ENCODE measurements at places on chromosomes 13 and 19. TPM values are rescaled to one million over a fixed set of nuclear protein-coding genes. Genes with fewer than 3 reads are reported as not detected.
A peak's percentile ranks its signal among the peaks of the same experiment; 100 is the strongest.

DNA sequence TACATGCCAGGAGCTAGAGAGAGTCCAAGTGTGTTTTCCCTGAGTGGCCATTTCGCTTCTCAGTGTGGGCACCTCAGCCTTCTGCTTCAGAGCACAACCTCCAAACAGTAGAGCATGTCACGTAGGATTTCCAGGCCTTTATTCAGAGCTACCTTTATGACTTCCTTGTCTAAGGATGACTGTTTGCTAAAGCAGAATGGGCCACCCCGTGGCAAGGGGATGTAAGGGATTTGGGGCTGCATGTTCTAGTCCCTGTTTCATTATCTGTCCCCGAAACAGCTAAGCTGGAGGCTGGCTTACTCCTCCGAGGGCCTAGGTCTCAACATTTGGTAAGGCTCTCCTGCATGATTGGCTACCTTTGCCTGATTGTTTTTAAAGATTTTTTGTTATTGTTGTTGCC is 6.0 kb downstream of the RNASEH2B start:
- peak overlapping the region; percentile 97 for H3K27ac ChIP-seq
- H3K27me3 ChIP-seq: no peaks in the 10 kb centered on the region
- H3K36me3 ChIP-seq: peaks cover 17% of the 10 kb centered on the region
- peaks cover 81% of the 10 kb centered on the region for H3K4me1 ChIP-seq
- H3K4me3 ChIP-seq: no peak overlapping the region

DNA sequence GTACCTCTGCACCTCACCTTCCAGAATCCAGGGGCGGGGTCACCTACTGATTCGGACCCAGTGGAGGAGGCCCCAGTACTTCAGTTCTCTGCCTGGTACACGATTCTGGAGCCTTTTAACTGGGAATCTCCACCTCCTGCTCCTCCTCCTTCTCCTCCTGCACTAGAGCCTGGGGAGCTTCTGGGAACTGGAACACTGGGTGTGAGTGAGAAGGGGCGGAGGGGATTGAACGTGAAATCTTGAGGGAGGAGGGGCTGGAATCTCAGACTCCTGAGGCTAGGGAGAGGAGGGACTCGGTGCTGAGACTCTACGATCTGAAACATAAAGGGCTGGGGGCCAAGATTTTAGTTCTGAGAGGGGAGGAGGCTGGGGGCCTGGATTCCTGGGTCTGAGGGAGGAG is at the start of gene KLK8:
Gene KLK8 (minus strand): TSS at position 90 of the 400 bp plus-strand sequence. CDS start 437 bp downstream, outside the sequence.
- DNase-seq: no peak
- H3K27me3 ChIP-seq: peaks cover 59% of the 10 kb centered on the region
- H3K27ac ChIP-seq: no peak within 1 kb of the TSS

DNA sequence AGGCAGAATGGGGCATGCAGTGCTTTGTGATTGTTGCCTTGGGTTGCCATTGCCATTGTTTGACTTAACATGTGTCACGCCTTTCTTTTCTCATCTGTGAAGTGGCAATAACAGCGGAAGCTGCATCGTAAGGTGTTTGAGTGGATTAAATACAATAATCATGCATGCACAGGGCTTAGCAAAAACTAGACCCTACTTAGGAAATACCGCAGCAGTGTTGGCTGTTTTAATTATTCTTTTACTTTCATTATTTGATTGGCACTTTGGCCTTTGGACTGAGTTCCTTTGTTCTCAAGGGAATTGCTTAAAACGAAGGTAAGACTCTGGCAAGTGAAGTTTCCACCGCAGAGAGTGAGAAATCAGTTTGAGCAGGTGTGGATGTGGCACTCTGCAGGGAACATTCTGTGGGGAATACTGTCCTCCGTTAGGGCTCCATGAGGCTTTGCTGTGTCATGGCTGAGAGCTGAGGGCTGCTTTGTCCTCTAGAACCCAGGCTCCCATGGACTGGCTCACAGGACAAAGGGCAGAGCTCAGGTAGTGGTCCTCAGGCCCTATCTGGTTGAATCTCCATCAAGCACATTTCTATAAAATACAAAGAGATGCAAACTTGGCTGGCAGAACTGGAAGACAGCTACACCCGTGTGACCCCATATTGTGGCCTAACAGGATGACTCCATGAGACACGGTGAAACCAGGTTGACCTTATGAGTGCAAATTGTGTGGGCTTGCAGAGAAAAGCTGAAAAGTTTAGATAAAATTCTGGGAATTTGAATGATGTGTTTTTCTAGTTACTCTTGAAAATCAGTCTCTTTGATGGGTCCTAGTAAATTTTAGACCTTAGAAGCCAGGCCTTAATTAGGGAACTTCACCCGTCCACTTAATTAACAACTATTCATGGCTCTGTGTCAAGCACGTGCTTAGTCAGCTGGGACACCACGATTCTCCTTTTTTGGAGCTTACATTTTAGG is 407.2 kb downstream of the KCNRG start:
- no peak overlapping the region for H3K4me3 ChIP-seq
- peaks cover 25% of the 10 kb centered on the region for H3K4me1 ChIP-seq
- H3K27me3 ChIP-seq: no peaks in the 10 kb centered on the region
- no peak for DNase-seq
- no peaks in the 10 kb centered on the region for H3K36me3 ChIP-seq

- H3K36me3 ChIP-seq: peaks cover 56% of the 10 kb centered on the region
- H3K4me1 ChIP-seq: peaks cover 56% of the 10 kb centered on the region
- DNase-seq: no peak
- H3K4me3 ChIP-seq: peak overlapping the region; percentile 66
- H3K27ac ChIP-seq: peak overlapping the region; percentile 58
Measured at GRCh38 chr19:55390461-55390880, 4.7 kb downstream of the RPL28 start.

DNA sequence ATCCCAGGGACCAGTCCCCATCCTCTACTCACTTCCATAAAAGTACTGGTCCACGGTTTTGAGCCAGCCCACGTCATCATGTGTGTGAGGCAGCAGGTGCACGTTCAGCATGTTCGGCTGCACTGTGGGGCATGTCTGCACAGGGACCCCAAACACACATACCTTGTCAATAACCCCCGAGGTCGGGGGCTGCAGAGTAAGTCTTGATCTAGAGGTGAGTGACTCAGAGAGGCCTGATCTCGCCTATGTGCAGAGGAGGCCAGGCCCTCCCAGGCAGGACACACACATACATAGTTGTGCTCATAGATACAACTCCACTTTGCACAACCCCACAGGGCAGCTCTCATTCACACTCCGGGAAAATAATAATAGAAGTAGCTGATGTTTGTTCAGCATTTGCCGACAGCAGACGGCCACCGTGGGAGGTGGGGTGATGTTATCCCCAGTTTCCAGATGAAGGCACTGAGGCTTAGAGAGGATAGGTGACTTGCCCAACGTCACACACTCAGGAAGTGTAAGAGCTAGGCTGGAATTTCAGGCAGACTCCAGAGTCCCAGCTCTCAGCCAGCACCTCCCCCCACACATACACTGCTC is 774 bp downstream of the MAN2B1 start:
- no peaks in the 10 kb centered on the region for H3K27me3 ChIP-seq
- H3K36me3 ChIP-seq: peaks cover 3% of the 10 kb centered on the region
- H3K27ac ChIP-seq: peak overlapping the region; percentile 95
- peak overlapping the region; percentile 94 for H3K4me3 ChIP-seq
- H3K4me1 ChIP-seq: peaks cover 55% of the 10 kb centered on the region

DNA sequence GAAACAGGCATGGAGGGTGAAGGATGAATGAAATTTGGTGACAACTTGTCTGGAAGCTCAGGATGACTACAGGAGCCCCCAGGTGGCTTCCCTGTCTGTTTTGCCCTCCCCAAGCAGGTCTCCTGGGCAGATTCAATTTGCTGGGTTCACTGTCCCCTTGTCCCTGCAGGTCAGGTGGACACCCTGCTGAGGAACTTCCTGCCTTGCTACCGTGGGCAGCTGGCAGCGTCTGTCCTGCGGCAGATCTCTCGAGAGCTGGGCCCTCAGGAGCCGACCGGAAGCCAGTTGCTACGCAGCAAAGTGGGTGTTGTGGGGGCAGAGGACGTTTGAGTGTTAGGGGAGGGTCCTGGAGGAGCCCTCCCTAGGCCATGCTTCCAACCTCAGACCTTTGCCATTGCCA is 19.1 kb downstream of the PGLS start:
- DNase-seq: no peak
- H3K36me3 ChIP-seq: no peaks in the 10 kb centered on the region
- no peaks in the 10 kb centered on the region for H3K27me3 ChIP-seq
- no peak overlapping the region for H3K4me3 ChIP-seq

GRCh38 chr13:78827471-78827870 is 168.5 kb upstream of the OBI1 start:
- H3K36me3 ChIP-seq: no peaks in the 10 kb centered on the region
- no peaks in the 10 kb centered on the region for H3K4me1 ChIP-seq
- no peak for DNase-seq
- no peak overlapping the region for H3K27ac ChIP-seq
- no peak overlapping the region for H3K4me3 ChIP-seq

PLA2G4C gene
- not detected for polyA plus RNA-seq

SPACA4 gene
- polyA plus RNA-seq: not detected

PPM1N gene
- 7.2 TPM for polyA plus RNA-seq

IFNL3 gene
- polyA plus RNA-seq: not detected

EEF1AKMT1 gene
- polyA plus RNA-seq: 15.8 TPM

Data from naive thymus-derived CD8-positive, alpha-beta T cell (primary cell).